Inflammatory macrophage treated with lipopolysaccharide for 4 hours (primary cell): ENCODE measurements at places on chromosomes 2 and 18.

GRCh38 chr2:104781151-104781550, 72.8 kb upstream of the POU3F3 start:
- peak; percentile 85 for DNase-seq

DNA sequence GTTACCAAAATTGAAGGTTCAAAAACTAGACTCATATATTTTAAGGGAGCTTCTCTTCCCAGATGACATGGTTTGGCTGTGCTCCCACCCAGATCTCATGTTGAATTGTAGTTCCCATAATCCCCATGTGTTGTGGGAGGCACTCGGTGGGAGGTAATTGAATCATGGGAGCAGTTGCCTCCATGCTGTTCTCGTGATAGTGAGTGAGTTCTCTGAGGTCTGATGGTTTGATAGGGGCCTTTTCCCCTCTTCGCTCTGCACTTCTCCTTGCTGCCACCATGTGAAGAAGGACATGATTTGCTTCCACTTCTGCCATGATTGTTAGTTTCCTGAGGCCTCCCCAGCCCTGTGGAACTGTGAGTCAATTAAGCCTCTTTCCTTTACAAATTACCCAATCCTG, 140.1 kb downstream of the MAIP1 start:
- no peak for DNase-seq

DNA sequence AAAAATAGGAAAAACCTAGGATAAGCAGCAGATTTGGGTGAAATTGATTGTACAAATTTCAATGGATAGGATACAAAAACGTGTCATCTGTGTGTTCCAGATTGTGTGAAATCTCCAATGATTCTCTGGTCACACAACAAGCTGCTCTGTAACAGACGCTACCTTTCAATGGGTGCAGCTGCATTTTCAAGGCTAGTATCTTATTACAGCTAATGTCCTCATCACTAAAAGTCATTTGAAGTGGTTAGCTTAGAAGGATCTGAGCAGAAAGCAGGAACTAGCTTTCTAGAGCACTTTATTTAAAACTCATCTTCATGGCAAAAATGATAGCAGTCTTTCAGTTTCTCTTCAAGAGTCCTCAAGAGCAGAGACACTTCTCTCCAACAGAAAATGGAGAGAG, 364.6 kb downstream of the LRP1B start:
- no peak for DNase-seq

DNA sequence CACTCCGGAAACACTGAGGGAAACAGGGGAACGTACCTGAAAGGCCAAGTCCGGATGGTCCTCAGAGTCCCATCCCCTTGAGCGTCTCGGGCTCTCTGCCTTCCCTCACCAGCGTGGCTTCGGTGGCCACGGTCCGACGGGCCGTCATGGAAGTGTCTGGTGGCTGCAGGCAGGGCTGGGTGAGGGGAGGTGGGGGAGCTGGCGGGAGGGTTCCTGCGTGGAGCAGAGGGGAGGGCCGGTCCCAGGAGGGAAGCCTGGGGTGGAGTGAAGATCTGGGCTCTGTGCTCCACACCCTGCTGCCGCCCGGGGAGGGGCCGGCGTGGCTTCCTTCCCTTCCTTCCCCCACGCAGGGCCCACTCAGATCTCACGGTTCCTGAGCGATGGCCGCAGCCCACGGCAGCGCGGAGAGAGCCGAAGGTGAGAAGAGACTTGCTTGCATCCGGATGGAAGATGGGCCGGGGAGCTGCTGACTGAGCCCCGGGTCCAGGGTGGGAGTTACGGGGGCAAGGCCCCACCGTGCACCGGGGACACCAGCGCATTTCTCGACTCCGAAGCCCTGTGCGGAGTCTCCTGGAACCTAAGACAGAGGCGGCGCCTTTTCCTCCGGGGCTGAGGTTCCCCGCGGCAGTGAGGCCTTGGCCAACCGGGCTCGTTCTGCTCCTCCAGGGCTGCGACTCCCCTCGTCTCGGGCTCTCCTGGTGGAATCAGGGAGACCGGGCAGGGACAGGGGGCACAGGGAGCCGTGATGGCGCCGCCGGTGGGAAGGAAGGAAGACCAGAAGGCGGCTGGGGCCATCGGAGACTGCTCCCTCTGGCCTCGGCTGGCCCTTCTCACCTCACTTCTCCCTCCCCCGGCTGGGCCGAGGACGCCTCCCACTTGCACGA, 49.1 kb downstream of the KCNF1 start:
- no peak for DNase-seq

DNA sequence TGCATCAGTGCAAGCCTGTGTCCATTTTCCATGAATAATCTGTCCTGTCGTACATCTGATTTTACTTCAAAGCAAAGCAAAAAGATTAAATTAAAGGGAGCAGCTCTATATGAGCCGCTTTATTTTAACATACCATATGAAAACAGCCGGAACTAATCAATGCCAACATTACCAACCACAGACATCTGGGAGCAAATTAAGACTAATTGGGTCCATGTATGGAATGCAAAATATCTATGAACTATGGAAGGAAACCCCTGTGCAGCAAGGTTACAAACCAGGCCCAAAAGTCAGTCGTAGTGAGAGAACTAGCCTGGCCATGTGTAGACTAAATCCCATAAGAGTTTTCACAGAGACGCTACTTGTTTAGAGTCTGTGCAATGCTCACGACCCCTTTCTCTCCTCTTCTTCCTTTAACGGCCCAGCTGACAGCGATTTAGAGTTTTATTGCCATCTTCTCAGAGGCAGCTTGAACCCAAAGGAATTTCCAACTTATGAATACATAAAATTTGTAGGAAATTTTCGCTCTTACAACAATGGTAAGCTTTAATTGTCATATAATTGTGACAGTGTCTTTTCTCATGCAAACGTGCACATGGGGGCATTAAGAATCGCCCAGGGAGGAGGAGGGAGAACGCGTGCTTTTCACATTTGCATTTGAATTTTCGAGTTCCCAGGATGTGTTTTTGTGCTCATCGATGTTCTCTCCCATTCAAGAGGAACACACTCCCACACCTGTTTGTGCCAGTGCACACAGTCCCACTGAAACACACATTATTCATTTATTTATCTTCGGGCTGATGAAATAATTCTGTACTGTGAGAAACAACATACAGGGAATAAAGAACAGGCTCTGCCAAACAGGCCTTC, 52.9 kb upstream of the RPL31 start:
- no peak for DNase-seq

GRCh38 chr2:71003966-71004755, 9.5 kb upstream of the TEX261 start:
- DNase-seq, result no peak
